ENCODE measurements at places on chromosomes 4 and X.

DNA sequence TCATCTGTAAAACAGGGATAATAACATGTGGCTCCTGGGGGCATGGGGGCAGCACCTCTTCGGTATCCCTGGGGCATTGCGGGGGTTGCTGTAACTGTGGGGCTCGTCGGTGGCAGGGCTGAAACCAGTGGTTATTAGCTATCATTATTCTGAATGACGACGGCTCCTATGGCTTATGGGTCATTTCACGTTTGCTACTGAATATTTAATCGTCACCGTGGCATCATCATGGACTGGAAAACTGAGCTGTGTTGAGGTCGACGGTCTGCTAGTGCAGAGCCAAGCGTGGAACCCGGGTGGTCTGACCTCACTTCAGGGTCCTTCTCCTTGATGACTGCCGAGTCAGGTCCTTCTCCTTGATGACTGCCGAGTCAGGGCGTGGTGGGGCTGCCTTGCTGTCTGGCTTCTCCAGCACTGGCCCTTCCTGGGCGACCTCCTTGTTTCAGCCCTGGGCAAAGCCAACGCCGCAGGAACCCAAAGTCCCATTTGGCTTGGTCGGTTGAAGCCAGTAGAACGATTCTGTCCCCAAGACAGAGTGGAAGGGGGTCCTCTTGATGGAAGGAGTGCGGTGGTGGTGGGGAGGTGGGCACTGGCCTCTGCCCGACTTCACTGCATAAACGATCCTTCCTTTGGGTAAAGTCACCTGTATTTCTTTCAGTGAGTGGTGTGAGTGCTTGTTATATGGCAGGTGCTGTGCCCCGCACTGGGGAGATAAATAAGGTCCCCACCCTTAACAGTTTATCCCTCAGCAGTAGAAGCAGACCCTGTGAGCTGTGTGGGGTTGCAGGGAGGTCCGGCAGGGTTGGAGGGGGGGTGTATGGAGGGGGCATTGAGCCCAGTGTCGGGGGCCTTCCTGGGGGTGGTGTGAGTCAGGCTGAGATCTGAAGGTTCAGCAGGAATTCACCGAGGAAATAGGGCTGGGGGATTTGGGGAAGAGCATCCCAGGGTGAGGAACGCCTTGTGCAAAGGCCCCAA lies 40.8 kb downstream of the PSAPL1 start:
- no peak for DNase-seq

DNA sequence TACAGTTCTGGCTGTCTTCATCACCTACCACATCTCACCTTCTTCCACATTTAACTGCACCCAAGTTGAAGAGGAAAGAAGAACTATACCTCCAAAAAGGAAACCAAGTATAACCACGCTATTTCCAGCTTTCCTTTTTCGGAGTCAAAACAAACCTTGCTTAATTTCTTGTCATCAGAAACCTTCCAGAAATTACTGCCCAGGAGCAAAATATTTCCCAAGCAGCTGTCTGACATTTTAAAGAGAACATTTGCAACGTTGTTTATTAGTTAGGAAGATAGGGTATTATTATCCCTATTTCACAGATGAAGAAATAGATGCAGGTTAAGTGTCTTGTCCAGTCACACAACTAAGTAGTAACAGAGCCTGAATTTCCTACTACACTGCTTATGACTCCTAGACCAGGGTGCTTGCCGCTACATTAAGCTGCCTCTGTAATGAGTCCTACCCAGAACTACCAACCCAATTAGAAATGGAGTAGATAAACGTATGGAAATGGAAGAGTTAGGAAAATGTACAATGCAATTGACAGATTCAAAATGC lies 2.2 kb upstream of the ACSL4 start:
- DNase-seq: no peak

GRCh38 chr4:164343472-164343976 lies 410.4 kb upstream of the SMIM31 start:
- DNase-seq: no peak

- DNase-seq: no peak
These were observed 124.4 kb downstream of the RELL1 start for GRCh38 chr4:37561803-37562207.

GRCh38 chr4:137881641-137882040 lies 349.3 kb upstream of the PCDH18 start:
- no peak for DNase-seq

DNA sequence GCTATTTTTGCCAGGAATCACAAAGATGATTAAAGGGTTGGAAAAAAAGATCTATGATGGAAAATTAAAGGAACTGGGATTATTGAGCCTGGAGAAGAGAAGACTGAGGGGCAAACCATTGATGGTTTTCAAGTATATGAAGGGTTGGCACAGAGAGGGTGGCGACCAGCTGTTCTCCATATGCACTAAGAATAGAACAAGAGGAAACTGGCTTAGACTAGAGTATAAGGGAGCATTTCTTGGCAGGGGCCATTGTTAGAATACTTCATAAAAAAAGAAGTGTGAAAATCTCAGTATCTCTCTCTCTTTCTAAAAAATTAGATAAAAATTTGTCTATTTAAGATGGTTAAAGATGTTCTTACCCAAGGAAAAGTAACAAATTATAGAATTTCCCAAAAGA lies 75.1 kb downstream of the NPNT start:
- no peak for DNase-seq

DNA sequence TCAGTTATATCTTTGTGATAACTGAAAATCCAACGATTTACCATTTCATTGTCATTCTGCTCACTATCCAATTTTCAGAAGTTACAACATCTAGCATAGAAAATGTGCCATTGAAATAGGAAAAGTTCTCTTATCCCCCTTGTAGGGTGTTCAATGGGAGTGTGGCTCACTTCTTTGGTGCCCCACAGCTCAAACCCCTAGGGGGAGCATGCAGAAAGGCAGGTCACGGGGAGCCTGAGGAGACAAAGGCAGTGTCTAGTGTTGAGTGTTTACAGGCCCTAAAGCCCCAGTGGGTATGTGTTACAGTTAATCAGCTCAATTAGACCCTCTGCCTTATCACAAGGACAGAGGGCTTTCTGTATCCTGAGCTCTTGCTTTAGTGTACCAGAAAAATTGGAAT lies 243.4 kb upstream of the GRID2 start:
- no peak for DNase-seq

DNA sequence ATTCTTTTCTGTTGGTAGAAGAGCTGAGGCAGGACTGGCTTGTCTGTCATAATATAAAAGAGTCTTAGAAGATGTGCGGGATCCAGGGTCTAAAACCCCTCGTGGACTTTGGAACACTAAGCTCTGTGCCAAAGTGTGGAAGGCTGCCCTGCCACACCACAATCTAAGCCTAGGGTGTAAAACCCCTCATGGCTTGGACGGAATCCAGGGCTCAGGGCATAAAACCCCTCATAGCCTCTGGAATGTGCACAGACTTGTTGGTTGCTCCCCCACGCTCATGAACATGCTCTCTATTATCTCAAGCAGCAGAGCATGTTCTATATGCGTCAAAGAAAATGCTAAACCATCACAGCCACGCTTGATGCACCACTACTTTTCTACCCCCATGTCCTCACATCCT lies 483.6 kb downstream of the GABRG1 start:
- DNase-seq: no peak

- DNase-seq: no peak
These were observed 859 bp downstream of the SMARCA1 start for GRCh38 chrX:129522184-129523078.

GRCh38 chr4:90025248-90025647 lies 101.9 kb upstream of the CCSER1 start:
- no peak for DNase-seq

- DNase-seq: no peak
These were observed 224.1 kb upstream of the GK2 start for GRCh38 chr4:79632114-79632513.

- no peak for DNase-seq
These were observed 986.0 kb downstream of the CCSER1 start for GRCh38 chr4:91113130-91113706.

DNA sequence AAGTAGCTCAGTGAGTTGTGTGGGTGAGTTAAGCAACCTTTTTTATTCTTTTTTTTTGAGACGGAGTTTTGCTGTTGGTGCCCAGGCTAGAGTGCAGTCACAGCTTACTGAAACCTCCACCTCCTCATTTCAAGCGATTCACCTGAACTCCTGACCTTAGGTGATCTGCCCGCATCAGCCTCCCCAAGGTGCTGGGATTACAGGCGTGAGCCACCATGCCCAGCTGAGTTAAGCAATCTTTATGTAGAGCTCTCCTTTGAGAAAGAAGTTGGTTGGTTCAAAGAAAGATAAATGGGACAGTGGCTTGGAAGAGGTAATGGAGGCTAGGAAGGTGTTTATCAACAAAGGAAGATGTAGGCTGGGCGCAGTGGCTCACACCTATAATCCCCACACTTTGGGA lies 3.2 kb downstream of the MSMO1 start:
- DNase-seq: no peak

- no peak for DNase-seq
These were observed 107.7 kb downstream of the ANXA3 start for GRCh38 chr4:78659264-78659663.

DNA sequence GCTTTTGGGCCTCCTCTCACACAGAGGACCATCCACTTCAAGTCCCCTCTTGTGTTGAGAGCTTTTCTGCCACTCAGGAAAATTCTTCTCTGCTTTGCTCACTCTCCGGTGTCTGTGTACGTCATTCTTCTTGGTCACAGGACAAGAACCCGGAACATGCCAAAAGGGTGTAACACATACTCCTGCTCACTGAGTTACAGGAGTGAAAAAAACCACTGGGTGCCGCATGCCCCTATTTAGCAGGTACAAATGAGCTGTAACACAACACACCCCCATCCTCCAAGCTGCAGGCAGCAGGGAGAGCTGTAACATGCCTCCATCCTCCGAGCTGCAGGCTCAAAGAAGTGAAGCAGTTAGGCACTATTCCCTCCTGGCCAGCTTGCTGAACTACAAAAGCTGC lies 13.0 kb upstream of the CXCL2 start:
- DNase-seq: no peak

DNA sequence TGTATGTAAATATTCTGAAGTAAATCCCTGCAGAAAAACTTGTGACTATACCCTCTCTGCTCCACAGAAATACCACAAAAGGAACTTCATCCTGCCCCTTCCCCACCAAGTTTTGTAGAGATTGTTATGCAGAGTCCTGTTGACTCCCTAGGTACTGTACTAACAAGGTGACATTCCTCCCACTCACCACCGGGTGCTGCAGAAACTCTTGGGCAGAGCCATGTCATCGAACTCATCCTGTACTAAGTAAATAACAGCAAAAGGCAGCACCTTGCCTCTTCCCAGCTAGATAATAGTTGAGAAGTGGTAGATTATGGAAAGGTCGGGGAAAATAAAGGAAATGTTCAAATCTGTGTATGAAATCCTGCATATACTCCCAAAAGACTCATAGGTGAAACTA lies 233.3 kb downstream of the STPG2 start:
- no peak for DNase-seq

GRCh38 chr4:11297201-11297600 lies 131.5 kb downstream of the HS3ST1 start:
- no peak for DNase-seq

GRCh38 chr4:62260254-62260653 lies 1060.1 kb downstream of the ADGRL3 start:
- no peak for DNase-seq

GRCh38 chr4:76950956-76951671 lies 1.6 kb downstream of the SEPTIN11 start:
- no peak for DNase-seq

GRCh38 chr4:75675004-75675531 lies 1.9 kb upstream of the G3BP2 start:
- DNase-seq: no peak

- DNase-seq: no peak
These were observed 39.4 kb upstream of the AFAP1 start for GRCh38 chr4:7978907-7979651.

DNA sequence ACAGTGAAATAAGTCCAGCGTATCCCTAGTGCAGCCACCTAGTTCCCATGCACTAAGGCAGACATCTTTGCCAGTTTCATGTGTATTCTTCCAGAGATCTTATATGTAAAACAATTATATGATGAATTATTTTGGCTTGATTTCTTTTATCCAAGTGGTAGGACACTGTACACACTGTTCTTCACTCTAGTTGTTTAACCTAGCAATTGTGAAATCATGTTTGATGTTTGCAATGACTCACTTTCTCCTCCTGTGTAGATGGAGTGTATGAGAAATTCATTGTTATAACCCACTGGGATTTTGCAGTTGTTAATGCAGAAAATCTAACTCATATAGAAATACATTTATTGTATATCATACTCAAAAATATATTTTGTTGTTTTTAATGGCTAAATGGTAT lies 17.5 kb upstream of the TBC1D1 start:
- no peak for DNase-seq

DNA sequence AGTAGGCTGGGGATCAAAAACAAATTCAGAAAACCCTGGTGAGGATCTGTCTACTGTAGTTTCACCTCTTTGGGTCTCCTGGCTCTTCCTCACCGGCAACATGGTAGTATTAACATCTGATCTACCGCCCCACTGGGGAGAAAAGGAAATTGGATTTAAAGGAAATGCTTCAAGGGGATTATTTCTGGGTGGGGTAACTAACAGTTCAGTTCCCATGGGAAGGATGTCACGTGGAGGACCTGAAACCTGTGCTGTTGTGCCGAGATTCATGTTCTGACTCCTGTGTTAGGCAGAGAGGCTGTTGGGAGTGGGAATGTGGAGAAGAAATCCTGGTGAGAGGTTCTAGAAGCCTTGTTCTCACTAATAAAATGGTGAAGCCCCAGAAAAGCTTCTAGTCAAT lies 254.4 kb downstream of the BCOR start:
- no peak for DNase-seq

DNA sequence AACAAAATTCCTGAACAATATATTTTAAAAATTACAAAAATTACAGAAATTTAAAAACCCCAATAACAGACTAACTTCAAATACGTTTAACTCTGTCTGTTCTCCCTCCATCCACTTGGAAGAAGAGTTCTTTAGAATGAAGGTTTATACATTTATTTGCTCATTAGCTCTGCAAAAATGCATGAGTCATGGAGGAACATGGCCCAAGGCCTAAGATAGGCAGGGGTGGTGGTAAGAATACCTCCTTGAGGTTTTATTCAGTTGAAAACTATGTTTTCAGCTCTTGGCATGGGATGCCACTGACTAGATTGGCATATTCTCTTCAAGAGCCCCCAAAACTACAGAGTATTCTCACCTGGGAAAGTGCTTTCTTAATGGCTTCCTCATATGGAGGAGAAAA lies 8.8 kb upstream of the LRRC66 start:
- DNase-seq: no peak

- DNase-seq: no peak
These were observed 560.4 kb downstream of the ANKRD50 start for GRCh38 chr4:124152132-124152531.

DNA sequence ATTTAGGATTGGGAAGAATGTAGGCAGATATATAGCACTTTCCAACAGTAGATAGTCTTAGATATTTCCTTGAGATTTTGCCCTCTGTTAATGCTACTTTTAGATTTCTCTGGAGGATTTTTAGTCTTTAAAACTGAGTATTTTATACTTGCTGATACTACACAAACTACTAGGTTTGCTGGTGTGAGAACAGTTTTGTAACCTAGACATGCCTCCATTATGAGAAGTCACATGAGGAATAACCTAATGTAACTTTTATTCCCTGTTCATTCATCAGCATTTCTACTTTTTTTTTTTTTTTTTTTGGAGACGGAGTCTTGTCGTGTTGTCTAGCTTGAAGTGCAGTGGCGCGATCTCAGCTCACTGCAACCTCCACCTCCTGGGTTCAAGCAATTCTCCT lies 137.2 kb downstream of the RAPGEF2 start:
- no peak for DNase-seq

- no peak for DNase-seq
These were observed 36.8 kb upstream of the SPANXN2 start for GRCh38 chrX:143757375-143757774.

All from activated CD8-positive, alpha-beta memory T cell treated with anti-CD3 and anti-CD28 coated beads for 1 hour (primary cell).